ENCODE measurements at places on chromosomes 6 and 20.

DNA sequence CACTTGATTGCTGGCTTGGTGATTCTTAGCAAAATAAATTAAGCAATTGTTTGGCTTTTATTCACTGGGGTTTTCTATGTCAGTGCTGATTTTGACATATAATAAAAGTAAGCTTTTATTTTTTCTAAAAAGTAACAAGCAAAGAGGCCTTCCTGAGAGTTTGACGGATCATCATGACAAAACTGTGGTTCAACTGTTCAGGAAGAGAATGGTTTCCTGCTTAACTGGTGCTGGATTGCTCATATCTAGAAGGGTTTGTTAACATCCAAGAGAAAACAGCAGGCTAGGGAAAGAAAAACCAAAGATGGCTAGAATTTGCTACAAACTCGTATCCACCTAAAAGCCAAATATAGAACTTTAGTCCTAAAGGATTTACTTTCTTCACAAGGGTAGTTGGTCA is 21.2 kb downstream of the SERPINB1 start:
- DNase-seq, result no peak

GRCh38 chr6:135475292-135475886 is 22.2 kb downstream of the AHI1 start:
- no peak for DNase-seq

DNA sequence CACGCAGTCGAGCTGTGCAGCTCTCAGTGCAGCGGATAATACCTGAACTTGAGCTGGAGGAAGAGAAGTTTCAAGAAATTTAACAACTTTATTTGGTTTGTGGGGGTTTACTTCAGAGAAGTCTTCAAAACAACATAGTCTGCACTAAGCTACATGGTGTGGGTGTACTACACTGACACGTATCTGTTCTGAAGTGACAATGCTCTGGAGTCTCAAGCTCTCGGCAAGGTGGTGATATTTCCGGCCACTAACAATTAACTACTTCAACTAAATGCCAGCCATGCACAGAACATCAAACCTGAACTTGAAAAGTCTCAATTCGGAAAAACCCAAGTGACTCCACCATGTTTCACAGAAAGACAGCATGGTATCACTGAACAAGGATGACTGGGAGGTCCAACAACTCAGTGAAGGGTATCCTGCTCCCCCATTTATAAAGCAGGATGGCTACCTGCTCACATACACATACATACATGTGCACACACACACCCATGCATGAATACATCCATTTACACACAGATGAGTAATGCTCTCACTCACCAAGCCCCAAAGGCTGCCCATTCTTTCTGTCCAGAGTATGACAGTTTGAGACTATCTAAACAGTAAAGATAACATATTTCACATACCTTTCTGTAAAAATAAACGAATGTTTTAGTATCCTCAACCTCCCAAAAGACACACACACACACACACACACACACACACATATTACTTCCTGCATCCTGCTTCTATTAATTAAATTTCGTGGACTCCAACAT is 15.4 kb upstream of the ANKRD60 start:
- DNase-seq, result no peak

GRCh38 chr6:14095437-14095836 is 22.1 kb upstream of the CD83 start:
- DNase-seq, result no peak

DNA sequence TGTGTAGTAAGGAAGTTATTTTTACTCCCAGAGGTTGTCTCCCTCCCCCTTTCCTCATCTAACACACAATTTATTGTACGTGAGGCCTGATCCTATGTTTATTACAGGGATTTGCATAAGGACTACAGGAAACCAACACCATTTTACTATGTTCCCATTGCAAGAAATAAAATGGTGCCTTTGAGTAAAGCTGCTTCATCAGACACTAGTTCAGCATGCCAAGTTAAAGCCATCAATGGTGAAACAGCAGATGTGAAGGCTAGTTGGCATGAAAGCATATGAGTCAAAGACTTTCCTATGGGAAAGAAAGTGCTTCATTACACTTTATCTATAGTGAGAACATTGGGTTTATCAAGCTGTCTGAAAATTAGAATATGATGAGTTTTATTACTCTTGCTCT is 543.0 kb downstream of the GRIK2 start:
- DNase-seq, result no peak

GRCh38 chr6:137471986-137472385 is 22.2 kb downstream of the OLIG3 start:
- DNase-seq, result no peak

GRCh38 chr20:53792946-53793536 is 199.4 kb upstream of the ZNF217 start:
- no peak for DNase-seq
